ENCODE measurements at places on chromosomes 1 and 21.

- DNase-seq, result no peak
Measured at GRCh38 chr1:116873680-116874271, 35.9 kb upstream of the PTGFRN start.

DNA sequence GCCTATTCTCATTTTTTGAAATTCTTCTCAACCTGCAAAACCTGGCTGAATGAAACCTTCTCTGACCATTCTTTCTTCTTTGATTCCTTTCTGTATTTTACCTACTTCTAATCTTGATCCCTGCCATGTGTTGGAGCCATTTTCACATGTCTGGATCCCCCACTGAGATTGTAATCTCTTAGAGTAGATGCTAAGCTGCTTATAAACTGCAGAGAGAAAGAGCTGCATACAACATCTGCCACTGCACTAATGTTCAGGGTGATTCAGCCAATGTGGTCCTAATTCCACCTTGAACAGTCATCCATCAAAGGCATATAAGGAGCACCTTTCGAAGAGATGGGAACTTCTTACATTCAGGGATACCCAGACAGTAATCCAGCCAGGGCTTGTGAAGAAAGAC lies 16.2 kb upstream of the DAB1 start:
- DNase-seq, result no peak

DNA sequence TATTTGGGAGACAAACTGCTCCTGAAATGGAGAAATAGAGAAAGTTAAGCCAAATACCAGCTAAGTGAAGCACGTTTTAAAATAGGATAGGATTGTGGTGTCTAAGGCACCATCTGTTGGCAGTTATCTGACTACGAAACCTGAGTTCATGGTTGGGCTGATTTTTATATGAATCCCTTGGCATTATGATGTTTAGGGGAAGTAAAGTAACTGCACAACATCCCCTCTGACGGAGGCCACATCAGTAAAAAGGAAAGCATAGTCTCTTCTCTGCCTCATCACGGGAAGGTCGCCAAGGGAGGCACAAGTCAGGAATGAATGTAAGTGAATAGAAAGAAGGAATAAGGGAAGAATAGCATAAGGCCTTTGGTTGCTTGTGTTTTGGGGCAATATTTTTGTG lies 128.0 kb downstream of the PRRX1 start:
- peak; percentile 69 for DNase-seq

DNA sequence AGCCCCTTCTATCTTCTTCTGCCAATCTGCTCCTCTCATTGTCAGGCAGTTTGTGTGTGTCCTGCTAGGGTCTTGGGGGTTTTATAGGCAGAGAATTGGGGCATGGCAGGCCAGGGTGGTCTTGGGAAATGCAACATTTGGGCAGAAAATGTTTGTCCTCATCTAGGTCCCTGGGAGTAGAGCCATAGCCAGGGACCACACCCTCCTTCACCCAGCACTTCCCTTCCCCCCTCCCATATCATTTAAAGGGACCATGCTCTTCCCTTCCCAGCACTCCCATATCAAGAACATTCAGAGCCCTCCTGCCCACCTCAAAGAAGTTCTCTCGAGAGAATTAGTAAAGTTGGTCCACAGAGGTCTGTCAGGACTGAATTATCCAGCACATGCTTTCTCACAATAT lies 41.7 kb downstream of the ZNF697 start:
- DNase-seq, result no peak

DNA sequence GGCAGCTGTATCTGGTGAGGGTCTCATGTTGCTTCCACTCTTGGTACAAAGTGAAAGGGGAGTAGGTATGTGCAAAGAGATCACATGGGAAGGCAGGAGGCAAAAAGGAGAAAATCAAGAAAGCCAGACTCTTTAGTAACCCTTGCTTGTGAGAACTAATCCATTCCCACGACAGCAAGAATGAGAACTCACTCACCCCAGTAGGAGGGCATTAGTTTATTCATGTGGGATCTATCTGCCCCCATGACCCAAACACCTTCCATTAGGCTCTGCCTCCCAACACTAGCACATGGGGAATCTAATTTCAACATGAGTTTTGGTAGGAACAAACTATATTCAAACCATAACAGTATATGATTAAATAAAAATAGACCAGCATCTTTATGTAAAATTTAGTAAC lies 57.6 kb downstream of the ZNHIT6 start:
- DNase-seq, result no peak

DNA sequence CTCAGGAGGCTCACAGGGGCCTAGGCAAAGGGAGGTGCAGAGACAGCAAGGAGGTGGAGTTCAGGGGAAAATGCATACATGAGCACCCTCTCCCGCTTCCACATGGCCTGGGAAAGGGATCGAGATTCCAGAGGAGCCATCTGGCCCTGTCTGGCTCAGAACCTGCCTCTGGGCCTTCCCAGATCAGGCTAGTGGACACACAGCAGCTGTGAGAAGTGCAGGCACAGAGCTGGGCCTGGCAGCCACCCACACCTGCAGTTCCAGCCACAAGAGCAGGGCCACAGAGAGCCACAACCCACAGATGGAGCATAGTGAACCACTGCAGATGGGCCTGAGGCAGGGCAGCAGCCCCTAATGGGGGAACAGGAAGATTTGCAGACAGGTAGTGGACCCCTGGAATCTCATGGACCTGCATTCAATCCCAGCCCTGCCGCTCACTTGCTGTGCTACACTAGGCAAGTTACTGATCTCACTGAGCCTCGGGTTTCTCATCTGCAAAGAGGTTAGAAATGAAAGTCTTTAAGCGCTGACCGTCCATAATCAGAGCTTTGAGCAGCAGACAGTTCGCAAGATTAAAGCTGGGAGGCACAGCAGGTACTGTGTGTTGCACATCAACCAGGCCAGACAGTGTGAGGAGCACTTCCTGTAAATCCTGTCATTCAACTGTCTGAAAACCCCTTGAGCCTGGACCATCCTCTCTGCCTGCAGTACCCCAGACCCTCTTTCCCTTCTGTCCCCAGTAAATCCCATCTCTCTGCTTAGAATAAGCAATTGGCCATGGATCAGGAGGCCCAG lies 58.0 kb downstream of the MATN1 start:
- DNase-seq, result no peak

GRCh38 chr1:173248247-173248940 lies 41.3 kb upstream of the TNFSF4 start:
- DNase-seq, result no peak

GRCh38 chr1:70899735-70900134 lies 147.9 kb downstream of the PTGER3 start:
- no peak for DNase-seq

DNA sequence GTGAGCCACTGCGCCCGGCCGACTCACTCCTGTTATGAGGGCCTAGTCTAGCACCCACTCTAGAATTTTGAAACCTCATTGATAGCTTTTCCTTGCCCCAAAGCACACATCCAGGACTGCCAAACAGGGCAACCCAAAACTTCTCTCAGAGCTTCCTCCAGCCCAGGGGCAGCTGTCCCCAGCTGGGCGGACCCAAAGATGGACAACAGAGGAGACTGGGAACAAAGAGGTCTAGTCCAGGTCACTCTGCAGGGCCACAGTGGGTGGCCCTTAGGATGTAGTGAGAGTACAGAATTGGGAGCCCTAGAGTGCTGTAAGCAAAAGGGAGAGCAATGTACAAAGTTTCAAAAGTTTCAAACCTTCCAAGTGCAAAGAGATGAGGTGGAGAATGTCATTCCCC lies 1.2 kb downstream of the CD34 start:
- no peak for DNase-seq

DNA sequence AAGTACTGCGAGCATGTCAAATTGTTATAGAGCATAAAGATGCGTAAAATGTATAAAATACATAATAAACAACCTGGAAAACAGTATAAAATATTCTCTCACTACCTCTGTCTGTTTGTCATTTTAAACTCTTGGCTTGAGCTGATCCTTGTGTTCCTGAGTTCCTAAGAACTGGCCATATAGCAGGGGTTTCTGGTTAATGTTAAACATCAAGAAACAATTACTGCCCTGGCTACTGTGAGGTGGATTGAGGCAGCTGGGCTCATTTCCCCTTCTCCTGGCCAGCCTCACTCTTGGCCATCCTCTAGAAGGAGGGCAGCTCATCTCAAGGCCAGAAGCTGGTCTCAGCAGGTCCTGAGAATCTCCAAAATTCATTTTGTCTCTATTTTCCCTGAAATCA lies 297.3 kb upstream of the USP24 start:
- no peak for DNase-seq

- no peak for DNase-seq
Measured at GRCh38 chr1:10630661-10631120, 155.9 kb downstream of the PEX14 start.

DNA sequence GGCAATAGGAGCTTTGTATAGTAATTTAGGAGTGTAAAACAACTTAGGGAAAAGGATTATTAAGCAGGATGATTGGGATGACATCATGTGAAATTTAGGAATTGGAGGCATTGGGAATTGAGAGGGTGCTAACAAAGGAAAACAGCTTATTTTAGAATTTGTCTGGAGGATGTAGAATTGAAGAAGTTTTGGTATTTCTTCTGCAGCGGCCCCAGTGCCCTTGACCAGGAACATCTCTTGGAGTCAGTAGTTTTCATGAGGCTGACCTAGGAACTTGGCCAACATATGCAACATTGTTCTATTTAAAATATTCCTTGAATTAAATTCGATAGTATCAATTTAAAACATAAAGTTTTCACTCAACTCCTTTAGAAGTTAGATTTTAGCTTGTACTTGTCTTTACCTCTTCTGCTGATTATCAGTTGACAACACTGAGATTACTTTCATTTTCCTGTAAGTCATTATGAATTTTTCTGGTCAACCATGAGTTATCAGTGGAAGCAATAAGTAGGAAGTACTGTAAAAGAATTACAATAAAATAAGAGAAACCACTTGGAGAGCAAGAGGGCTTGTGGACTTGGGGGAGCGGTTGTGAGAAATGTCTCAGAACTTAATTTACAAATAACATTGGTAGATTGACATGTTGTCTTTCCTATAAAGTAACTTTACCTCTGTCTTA lies 52.8 kb downstream of the DYRK1A start:
- no peak for DNase-seq

DNA sequence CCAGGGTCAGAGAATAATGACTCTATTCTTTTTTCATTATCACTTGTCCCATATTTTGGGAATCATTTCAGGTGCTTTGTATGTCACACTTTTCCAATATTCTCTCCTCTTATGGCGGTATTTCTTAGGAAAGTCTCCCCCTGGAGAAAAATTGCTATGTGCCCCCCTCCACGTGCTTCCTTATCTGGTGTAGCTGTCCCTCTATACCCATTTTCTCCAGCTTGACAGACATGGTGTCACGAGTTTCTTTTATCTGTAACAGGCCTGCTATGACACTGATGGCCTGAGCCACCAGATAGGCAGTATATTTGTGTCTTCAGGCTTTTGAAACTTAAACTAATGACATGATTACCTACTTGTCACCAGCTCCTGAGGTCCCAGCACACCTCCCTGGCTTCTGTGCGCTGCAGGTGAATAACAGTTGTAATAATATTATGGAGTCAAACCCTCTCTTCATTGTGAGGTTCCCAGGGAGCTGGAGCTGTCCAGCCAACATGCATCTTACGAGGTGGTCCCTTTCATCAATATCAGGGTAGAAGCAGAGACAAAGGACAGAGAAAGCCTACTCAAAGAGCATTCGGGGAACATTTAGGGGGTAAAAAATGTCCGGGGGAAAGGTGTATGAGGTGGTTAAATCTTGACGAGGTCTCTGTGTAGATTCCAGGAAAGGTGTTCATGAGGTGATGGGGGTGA lies 71.2 kb upstream of the DUSP10 start:
- no peak for DNase-seq

GRCh38 chr1:14970115-14970798 lies 183.3 kb upstream of the TMEM51 start:
- peak; percentile 94 for DNase-seq

DNA sequence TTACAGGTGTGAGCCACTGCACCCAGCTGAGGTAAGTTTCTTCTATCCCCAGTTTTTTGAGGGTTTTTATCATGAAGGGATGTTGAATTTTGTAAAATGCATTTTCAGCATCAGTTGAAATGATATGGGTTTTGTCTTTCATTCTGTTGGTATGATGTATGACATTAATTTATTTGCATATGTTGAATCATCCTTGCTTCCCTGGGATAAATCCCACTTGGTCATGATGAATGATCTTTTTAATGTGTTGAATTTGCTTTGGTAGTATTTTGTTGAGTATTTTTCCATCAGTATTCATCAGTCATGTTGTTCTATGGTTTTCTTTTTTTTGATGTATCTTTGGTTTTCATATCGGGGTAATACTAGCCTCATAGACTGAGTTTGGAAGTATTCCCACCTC lies 141.0 kb downstream of the RPS6KC1 start:
- no peak for DNase-seq

GRCh38 chr1:25890239-25891034 lies 14.9 kb upstream of the PAQR7 start:
- DNase-seq, result peak; percentile 51

DNA sequence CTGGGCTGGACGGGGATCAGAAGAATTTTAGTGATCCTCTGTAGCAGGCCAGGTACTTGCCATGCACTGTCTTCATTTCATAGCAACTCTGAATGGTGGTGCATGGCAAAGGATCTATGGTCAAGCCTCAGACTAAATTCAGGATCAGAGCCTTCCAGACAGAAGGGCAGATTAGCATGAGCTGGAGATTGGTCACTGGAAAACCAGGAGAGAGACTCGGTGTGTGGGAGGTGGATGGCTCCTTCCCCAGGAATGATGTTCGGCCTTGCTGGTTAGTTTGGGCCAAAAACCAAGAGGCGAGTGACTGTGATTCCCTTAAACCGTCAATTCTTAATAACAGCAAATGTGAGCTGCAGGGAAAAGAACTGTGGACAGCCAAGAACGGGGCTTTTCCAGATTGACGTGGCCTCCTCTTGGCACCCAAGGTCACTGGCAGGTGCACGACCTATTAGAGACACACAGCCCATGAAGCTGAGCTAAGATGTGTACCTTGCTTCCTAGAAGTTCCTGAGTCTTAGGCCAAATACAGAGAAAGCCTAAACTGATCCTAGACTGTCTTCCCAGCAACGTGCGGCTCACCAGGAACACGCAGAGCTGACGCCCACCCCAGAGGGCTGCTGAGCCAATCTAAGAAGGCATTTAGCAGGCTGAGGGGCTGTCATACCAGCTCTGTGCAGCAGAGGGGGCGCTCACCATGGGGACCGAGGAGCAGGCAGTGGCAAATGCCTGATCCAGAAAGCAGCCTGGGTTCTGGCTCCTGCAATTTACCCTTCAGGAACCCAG lies 18.5 kb downstream of the ALDH4A1 start:
- DNase-seq, result peak; percentile 56

DNA sequence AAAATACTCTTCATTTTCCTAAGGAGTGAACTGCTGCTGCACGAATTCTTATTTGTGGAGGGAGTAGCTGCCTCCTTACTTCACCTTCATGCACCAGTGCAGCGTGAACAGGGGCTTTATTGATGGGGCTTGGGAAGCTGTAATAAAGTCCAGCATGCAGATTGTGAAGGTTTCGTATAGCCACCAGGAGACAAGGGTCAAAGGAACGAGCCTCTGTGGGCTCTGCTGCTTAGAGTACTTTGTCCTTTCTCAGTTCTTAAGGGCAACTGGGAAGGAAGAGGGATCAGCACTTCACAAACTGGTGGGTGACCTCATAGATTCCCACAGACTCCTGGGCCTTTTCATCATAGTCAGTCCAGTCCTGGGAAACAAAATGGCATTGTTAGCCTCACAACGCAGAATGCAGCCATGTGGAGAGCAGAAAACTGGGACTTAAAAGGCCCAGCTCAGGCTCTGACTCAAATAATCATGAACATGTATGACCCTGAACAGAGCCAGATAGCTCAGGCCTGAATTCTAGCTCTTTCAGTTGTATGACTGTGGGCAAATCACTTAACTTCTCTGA lies 6.0 kb downstream of the CZIB start:
- no peak for DNase-seq

GRCh38 chr1:232319518-232320210 lies 310.3 kb downstream of the SIPA1L2 start:
- no peak for DNase-seq
